Naive thymus-derived CD8-positive, alpha-beta T cell (primary cell): ENCODE measurements at places on chromosomes 12 and 14. TPM values are rescaled to one million over a fixed set of nuclear protein-coding genes. Genes with fewer than 3 reads are reported as not detected.

DNA sequence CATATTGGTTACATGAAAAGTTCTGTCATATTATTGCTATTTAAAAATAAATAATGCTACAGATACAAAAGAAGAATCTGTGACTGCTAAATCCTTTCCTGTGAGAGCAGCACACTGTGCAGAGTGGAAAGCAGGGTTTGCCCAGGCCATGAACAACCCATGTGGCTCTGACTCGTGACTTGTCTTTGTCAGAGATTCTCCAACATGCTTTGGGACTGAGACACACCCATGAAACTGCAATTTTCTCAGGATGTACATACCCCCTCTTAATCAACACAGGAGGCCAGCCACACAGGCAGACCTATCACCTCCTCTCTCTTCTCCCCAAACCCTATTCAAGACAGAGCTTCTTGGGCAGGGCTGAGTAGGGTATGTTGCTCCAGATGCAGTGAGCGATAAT lies 96.8 kb upstream of the NTF3 start:
- DNase-seq: no peak

GRCh38 chr12:91493308-91493707 lies 310.7 kb upstream of the DCN start:
- DNase-seq: no peak

DNA sequence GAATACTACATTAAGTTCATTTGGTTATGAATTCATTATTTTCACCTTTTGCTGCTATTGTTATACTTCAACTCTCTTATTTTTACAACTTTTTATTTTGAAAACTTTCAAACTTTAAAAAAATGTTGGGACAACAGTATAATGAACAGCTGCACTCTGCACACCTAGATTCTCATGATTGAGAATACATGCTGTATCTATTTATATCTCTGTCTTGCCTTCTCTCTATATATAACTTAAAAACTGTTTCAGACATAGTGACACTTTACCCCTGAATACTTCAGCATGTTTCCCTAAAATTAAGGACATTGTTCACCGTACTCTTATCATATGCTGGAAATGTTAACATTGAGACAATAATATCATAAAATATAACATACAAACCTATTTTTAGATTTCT lies 237.1 kb downstream of the GPHN start:
- DNase-seq: no peak

DNA sequence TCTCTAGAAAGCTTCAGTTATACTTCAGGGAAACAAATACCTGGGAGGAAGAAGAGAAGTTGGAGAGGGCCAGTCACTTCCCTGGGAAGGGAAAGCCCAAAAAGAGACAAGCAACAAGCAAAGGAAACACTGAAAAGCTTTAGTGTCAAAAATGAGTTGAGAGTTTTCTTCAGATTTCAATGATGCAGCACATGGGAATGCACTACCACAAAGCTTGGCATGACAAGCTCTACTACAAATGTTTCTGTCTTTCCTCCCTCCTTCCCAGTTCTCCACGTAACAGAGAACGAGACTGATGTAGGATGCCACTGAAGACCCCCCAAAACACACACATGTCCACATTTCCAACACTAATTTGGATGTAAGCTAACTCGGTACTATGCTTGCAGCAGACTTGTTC lies 26.8 kb upstream of the ADAMTS20 start:
- no peak for DNase-seq

- DNase-seq: peak; percentile 32
These were observed 73.1 kb upstream of the CEP83 start for GRCh38 chr12:94532490-94533422.

DNA sequence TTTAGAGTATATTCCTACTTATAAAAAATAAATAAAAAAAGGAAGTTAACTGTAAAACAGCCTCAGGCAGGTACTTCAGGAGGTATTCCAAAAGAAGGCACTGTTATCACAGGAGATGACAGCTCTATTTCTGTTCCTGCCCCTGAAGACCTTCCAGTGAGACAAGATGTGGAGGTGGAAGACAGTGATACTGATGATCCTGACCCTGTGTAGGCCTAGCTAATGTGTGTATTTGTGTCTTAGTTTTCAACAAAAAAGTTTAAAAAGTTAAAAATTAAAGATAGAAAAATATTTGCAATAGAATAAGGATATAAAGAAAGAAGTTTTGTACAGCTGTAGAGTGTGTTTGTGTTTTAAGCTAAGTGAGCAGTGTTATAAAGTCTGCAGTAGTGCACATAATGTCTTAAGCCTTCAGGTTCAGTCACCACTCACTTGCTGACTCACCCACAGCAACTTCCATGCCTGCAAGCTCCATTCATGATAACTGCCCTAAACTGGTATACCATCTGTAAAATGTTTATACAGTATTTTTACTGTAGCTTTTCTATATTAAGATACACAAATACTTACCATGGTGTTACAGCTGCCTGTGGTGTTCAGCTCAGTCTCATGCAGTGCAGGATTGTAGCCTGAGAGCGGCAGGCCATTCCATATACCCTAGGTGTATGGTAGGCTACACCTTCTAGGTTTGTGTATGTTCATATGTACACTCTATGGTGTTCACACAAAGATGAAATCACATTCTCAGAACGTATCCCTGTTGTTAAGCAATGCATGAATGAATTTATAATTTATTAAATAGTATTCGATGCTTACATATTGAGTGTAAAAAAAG lies 121.1 kb downstream of the ANO6 start:
- DNase-seq: no peak

DNA sequence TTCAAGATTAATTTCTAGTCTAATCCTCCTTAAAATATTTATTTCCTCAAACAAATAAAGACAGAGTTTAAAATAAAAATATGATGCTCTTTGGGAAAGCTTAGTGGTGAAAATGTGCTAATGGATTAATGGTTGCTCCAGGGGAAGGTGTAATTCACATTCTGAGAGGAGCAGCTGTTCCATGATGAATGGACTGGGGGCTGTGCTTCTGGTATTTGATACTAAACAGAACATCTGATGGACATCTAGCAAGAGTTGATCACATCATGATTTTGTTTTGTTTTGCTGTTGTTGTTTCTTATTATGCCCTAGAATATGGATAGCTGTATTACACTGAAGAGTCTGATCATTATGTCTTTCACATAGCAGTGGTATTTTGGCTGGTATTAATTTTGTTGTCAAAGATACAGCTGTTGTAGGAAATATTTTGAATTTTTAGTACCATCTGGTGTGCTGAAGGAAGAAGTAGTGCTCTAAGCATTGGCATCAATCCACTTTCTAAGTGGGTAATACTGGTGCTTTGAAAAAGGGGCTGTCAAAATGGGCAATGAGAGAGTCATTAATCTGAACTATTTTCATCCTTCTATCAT lies 296.4 kb downstream of the ADAMTS20 start:
- DNase-seq: no peak

DNA sequence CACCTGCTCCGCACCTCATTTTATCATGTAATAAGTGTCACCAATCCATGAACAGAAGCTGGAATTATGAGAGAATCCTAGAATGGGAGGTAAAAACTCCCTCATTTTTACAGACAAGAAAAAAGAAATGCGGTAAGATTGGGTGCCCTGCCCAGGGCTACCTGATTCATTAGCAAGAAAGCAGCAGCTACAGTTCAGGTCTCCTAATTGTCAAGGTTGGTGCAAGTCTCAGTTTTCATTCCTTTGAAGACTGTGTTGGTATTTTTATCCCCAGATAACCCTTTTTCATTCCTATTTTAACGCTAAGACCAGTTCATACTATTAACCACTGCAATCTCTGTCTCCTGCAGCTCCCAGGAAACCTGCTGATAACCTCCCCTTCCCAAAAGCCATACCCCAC lies 6.9 kb downstream of the DUSP6 start:
- no peak for DNase-seq

- no peak for DNase-seq
These were observed 2.4 kb downstream of the NR4A1 start for GRCh38 chr12:52053536-52054209.

DNA sequence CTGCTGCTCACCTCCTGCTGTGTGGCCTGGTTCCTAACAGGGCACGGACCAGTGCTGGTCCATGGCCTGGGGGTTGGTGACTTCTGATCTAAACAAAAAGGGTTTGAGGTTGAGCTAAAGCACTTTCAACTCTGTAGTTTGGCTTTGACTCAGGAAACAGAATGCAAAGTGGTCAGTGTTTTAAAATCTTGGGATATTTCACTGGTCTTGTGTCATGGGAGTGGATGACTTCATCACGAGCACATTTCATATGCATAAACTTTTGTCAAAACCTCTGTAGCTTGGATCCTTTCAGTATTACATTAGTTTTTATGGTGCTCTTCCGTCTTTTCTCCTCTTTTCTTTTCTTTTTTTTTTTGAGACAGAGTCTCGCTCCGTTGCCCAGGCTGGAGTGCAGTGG lies 25.6 kb downstream of the FAM161B start:
- no peak for DNase-seq

GRCh38 chr14:104683653-104684448 lies 5.6 kb upstream of the INF2 start:
- no peak for DNase-seq

LUM gene
- not detected for polyA plus RNA-seq

GLT1D1 gene
- not detected for polyA plus RNA-seq

MYO1H gene
- polyA plus RNA-seq: not detected

ACRBP gene
- polyA plus RNA-seq: not detected

MSRB3 gene
- not detected for polyA plus RNA-seq
